CD8-positive, alpha-beta memory T cell (primary cell): ENCODE measurements at places on chromosomes 2 and 18. TPM values are rescaled to one million over a fixed set of nuclear protein-coding genes. Genes with fewer than 3 reads are reported as not detected.

NXPH2 gene
- not detected for polyA plus RNA-seq

DNA sequence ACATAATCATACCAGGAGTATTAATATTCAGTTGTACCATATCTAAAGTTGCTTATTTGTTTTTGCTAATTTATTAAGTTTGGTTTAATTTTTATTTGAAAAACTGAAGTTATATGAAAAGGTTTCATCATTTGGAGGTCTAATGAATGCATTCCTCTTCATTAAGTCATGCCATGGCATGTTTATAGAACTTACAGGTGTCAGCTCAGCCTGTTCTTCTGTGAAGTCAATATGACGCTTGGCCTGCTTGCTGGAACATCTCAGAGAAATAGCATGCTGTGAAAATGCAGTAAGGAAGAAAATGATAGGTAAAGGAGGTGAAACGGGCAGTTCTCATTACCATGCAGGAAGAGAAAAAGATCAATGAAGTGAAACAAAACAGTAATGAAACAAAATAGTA, 58.2 kb downstream of the RAPH1 start:
- no peak overlapping the region for H3K4me3 ChIP-seq
- no peak overlapping the region for H3K27ac ChIP-seq
- H3K4me1 ChIP-seq = no peaks in the 10 kb centered on the region
- H3K36me3 ChIP-seq = no peaks in the 10 kb centered on the region

DNA sequence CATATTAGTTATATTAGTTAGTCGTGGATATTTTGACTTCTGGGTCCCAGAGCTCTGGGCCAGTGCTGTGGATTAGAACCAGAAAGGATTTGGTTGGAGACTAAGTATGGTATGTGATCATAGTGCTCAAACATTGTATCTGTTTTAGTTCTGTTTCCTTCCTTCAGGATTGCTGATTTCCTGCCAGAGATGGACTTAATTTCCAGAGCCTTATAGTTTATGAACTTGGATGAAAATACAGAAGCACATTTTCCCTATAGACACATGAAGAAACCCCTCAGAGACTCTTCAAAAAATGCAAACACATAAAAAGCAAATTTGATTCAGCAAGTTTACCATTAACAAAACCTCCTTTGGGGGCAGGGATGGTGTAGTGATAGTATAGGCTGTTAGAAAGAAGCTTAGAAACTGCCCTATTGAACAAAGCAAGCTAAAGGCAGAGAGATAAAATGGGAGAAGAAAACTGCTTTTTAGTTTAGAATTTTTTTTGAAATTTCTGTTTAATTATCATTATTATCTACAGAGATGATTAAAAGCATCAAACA, 88.7 kb upstream of the EFEMP1 start:
- H3K27ac ChIP-seq = no peak overlapping the region
- no peaks in the 10 kb centered on the region for H3K27me3 ChIP-seq
- no peak overlapping the region for H3K4me3 ChIP-seq

GRCh38 chr2:94997981-94998930, 27.3 kb upstream of the MAL start:
- H3K4me3 ChIP-seq = no peak overlapping the region
- DNase-seq = no peak
- H3K4me1 ChIP-seq = no peaks in the 10 kb centered on the region
- H3K36me3 ChIP-seq = no peaks in the 10 kb centered on the region

GRCh38 chr2:82591718-82592117, 1867.4 kb downstream of the SUCLG1 start:
- H3K4me3 ChIP-seq = no peak overlapping the region
- DNase-seq = no peak
- H3K27ac ChIP-seq = no peak overlapping the region
- no peaks in the 10 kb centered on the region for H3K36me3 ChIP-seq
- H3K4me1 ChIP-seq = no peaks in the 10 kb centered on the region

GRCh38 chr2:195543063-195543462, 114.0 kb upstream of the SLC39A10 start:
- DNase-seq = no peak

- DNase-seq = no peak
- no peaks in the 10 kb centered on the region for H3K27me3 ChIP-seq
- H3K4me1 ChIP-seq = no peaks in the 10 kb centered on the region
- H3K36me3 ChIP-seq = no peaks in the 10 kb centered on the region
- H3K4me3 ChIP-seq = no peak overlapping the region
Measured at GRCh38 chr2:134401789-134402188, 147.9 kb downstream of the MGAT5 start.

- no peak for DNase-seq
- H3K36me3 ChIP-seq = no peaks in the 10 kb centered on the region
- H3K27me3 ChIP-seq = no peaks in the 10 kb centered on the region
Measured at GRCh38 chr2:40348665-40349064, 103.2 kb downstream of the SLC8A1 start.

INHBB gene
- not detected for polyA plus RNA-seq

DNA sequence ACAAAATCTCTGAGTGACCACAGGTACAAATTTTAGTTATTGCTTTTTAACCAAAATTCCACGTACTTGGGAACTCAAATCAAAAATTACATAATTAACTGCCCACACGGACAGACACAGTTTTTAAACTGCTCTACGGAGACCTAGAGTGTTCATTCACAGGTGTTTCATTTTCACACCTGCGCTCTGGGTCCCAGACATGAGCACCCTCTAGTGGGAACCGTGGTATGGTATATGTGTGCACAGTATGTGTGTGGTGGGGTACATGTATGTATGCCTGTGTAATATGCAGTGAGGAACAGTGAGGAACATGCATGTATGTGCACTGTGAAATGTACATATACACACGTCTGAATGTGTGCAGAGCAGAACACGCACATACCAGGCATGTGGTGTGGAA, 65.0 kb downstream of the PPP4R1 start:
- no peak overlapping the region for H3K27ac ChIP-seq
- H3K4me3 ChIP-seq = no peak overlapping the region
- DNase-seq = no peak

DNA sequence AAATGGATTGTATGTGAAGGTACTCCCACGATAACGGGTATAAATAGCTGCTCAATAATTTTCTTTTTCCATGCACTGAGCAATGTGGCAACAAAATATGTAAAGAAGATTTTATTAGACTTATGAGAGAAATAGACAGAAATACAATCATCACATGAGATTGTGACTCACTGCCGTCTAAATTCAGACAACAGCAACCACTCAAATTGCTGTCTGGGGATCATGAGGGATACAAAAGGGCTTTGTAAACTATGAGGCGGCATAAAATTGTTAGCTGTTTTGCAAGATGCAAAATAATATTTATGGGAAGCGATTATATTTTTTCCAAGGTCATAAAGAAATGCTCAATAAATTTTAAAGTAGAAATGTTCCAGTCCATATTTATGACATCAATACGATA, 259.1 kb upstream of the AGAP1 start:
- H3K27me3 ChIP-seq = no peaks in the 10 kb centered on the region
- H3K4me3 ChIP-seq = no peak overlapping the region

DNA sequence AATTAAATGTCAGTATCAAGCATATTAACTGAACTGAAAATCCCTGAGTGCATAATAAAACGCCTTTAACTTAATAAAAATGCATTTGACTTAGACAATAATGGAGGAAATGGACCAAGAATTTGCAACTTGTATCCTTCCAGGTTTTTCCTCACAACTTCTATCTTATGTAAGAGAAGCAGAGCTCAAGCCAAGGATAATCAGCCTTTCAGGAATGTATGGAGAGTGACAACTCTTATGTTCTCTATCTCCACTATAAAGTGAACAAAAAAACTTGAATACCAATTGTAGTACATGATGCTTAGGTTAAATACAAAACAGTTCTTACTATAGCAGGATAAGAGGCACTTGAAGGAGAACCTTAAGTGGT, 64.8 kb upstream of the CYP26B1 start:
- H3K27me3 ChIP-seq = no peaks in the 10 kb centered on the region
- DNase-seq = no peak
- no peak overlapping the region for H3K27ac ChIP-seq
- H3K4me1 ChIP-seq = no peaks in the 10 kb centered on the region
- no peak overlapping the region for H3K4me3 ChIP-seq

DNA sequence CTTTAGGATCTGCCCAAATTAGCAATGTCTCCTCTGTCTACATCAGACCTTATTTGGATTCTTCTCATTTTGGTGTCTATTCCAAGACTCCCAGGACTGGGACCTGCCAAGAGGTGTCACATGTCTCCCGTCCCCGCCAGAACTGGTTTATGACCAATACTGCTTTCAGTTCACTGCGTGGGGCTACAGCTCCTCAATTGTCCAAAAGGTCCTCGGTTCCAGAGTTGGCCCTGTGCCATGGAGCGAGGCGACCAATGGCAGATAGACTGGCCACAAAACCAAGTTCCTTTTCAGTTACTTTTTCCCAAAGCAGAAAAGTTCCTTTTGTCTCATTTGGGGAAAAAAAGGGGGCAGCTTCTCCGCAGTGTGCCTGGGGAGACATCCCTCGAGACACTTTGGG, 144.1 kb upstream of the ZNF236 start:
- no peak overlapping the region for H3K4me3 ChIP-seq
- no peak for DNase-seq
- no peaks in the 10 kb centered on the region for H3K4me1 ChIP-seq
- H3K27ac ChIP-seq = no peak overlapping the region

MARCHF4 gene
- polyA plus RNA-seq = not detected

DNA sequence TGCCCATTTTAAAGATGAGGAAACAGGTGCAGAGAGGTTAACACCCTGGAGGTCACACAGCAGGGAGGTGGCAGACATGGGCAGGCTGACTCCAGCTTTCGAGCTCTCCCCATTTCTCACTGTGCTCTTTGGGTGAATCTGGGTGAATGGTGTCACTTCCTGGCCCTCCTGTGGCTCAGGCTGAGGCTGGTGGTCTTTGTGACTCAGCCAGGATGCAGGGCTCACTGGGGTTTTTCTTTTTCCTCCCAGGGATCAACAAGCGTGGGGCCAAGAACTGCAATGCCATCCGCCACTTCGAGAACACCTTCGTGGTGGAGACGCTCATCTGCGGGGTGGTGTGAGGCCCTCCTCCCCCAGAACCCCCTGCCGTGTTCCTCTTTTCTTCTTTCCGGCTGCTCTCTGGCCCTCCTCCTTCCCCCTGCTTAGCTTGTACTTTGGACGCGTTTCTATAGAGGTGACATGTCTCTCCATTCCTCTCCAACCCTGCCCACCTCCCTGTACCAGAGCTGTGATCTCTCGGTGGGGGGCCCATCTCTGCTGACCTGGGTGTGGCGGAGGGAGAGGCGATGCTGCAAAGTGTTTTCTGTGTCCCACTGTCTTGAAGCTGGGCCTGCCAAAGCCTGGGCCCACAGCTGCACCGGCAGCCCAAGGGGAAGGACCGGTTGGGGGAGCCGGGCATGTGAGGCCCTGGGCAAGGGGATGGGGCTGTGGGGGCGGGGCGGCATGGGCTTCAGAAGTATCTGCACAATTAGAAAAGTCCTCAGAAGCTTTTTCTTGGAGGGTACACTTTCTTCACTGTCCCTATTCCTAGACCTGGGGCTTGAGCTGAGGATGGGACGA, 13.2 kb downstream of the ITM2C start:
- no peaks in the 10 kb centered on the region for H3K36me3 ChIP-seq
- H3K4me3 ChIP-seq = no peak overlapping the region
- H3K27me3 ChIP-seq = no peaks in the 10 kb centered on the region
- peaks cover 21% of the 10 kb centered on the region for H3K4me1 ChIP-seq
- DNase-seq = peak; percentile 51
- no peak overlapping the region for H3K27ac ChIP-seq

- H3K4me3 ChIP-seq = no peak overlapping the region
- H3K36me3 ChIP-seq = peaks cover 45% of the 10 kb centered on the region
- H3K27ac ChIP-seq = no peak overlapping the region
- H3K4me1 ChIP-seq = no peaks in the 10 kb centered on the region
Measured at GRCh38 chr2:233466991-233467603, 99.5 kb downstream of the USP40 start.

DNA sequence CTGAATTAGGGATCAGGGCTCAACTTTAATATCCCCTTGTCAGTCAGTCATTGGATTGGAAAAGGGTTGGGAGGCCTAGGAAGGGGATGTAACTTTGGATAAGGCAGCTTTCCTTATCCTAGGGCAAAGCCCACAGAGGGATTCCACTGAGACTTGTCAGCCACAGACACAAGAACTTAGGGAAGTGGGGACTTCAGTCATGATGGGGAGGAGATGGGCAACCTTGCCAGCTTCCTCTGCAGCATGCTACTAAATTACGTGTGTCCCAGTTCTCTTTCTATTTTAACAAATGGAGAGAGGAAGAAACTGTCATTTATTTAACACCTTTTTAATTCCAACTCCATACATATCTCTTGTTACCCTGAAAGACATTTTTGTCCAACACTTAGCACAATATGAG, 237.8 kb downstream of the WDR7 start:
- no peak for DNase-seq
- H3K36me3 ChIP-seq = no peaks in the 10 kb centered on the region
- no peaks in the 10 kb centered on the region for H3K27me3 ChIP-seq
- H3K27ac ChIP-seq = no peak overlapping the region
- H3K4me3 ChIP-seq = no peak overlapping the region

GRCh38 chr2:70779911-70780545, 10.4 kb downstream of the FIGLA start:
- no peak overlapping the region for H3K4me3 ChIP-seq
- DNase-seq = no peak
- no peaks in the 10 kb centered on the region for H3K4me1 ChIP-seq
- no peaks in the 10 kb centered on the region for H3K36me3 ChIP-seq

DOK6 gene
- 0.13 TPM for polyA plus RNA-seq

DNA sequence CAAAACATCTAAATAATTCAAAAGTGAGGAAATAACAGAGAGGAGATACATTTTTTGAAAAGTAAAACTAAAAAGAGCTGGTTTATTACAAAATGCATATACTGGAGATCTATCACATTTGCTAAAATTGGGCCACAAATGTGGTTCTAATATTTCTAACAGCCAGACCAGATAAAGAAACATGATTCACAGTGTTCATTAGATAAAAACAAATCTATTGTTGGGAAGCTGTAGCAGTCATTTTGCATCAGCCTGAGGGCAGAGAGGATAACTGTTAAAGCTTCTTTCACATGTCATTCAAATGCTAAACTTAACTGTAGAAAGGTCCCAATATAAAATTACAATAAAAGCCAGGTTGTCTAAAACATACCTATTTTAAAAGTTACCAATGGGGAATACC, 148.3 kb downstream of the GULP1 start:
- no peaks in the 10 kb centered on the region for H3K27me3 ChIP-seq
- DNase-seq = no peak
- H3K27ac ChIP-seq = no peak overlapping the region
- no peaks in the 10 kb centered on the region for H3K36me3 ChIP-seq
- H3K4me1 ChIP-seq = no peaks in the 10 kb centered on the region
- H3K4me3 ChIP-seq = no peak overlapping the region

- DNase-seq = no peak
- H3K4me1 ChIP-seq = no peaks in the 10 kb centered on the region
- H3K36me3 ChIP-seq = no peaks in the 10 kb centered on the region
- H3K27me3 ChIP-seq = no peaks in the 10 kb centered on the region
- H3K4me3 ChIP-seq = no peak overlapping the region
Measured at GRCh38 chr2:65885266-65885665, 452.9 kb upstream of the SPRED2 start.
